Stimulated activated CD8-positive, alpha-beta memory T cell treated with anti-CD3 and anti-CD28 coated beads, Interleukin-4, amount 100 ng/mL, for 4 hours (primary cell): ENCODE measurements at places on chromosomes 6 and 20.

DNA sequence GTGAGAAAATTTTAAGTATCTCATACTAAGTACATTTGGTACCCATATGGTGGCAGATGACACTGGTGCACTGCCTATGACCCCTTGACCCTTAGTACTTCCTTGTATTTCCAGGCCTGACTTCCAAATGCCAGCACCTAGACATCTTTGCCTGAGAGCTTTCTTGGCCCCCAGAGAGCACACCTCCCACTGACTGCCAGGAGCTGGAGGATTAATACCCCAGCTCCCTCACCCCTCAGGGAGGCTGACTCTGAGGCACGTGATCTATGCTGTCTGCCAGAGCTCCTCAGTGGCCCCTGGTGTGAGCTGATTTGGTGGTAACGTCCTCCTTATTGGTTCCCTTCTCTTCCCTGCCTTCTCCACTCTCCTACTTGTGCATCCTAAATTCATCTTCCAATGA is 38.0 kb downstream of the BFSP1 start:
- DNase-seq, result no peak

- DNase-seq, result no peak
Observed at GRCh38 chr6:1079525-1079924, 232.4 kb upstream of the FOXQ1 start.

DNA sequence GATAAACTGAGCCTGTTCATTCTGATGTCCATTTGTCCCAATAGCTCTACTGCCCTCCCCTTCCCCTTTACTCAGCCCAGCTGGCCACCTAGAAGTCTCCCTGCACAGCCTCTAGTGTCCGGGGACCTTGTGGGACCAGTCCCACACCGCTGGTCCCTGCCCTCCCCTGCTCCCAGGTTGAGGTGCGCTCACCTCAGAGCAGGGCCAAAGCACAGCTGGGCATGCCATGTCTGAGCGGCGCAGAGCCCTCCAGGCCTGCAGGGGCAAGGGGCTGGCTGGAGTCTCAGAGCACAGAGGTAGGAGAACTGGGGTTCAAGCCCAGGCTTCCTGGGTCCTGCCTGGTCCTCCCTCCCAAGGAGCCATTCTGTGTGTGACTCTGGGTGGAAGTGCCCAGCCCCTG is 24.7 kb upstream of the FANCE start:
- DNase-seq, result no peak

DNA sequence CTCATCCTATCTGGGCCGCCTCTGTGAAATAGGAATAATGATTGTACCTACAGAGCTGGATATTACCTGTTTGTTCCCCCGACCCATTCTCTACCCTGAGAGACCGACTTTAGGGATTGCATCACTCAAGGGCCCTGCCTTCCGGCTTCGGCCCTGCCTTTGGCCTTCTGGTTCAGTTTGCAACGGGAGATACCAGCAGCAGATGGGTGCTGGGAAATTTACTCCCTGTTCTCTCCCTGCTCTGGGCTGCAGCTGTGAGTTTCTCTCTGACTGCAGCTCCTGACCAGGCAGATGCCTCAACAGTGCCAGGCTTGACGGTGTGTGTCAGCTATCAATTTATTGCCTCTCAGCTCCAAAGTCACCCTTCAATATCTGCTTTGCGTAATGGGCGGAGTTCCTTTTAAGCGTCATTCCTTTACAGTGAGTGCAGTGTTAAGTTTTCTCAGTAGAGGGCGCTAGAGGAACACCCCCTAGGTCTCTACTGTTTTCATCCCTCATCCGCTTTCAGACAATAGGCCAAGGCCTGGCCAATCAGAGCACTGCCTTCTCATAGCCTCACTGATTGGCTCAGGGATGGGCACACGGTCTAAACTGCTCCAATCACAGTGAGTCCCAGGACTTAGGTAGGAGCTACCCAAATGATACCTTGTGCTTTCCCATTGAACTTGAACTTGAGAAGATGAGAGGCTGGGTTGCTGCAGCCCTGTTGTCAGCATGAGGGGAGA is 30.0 kb downstream of the KCNG1 start:
- DNase-seq, result no peak

DNA sequence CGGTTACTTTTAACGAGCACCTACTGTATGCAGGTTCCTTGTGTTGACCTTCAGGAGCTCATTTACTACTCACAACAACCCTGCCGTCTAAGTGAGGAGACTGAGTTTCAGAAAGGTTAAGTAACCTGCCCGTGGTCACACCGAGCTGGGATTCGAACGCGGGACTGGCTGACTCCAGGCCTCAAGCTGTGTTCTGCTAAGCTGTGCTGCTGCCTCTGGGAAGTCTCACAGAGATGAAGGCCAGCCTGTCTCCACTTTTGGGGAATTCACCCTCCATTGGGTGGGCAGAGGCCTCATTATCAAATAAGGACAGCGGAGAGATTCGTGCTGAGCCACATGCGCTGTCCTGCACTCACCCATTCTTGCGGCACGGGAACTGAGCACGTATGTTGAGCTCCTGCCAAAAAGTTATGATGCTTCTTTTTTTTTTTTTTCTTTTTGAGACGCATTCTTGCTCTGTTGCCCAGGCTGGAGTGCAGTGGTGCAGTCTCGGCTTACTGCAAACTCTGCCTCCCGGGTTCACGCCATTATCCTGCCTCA is 25.9 kb upstream of the MYT1 start:
- no peak for DNase-seq

GRCh38 chr6:89154131-89154530 is 8.3 kb downstream of the PM20D2 start:
- DNase-seq, result no peak

GRCh38 chr6:101776919-101777350 is 383.4 kb downstream of the GRIK2 start:
- no peak for DNase-seq

- no peak for DNase-seq
Observed at GRCh38 chr20:17449031-17449430, 82.1 kb downstream of the BFSP1 start.

DNA sequence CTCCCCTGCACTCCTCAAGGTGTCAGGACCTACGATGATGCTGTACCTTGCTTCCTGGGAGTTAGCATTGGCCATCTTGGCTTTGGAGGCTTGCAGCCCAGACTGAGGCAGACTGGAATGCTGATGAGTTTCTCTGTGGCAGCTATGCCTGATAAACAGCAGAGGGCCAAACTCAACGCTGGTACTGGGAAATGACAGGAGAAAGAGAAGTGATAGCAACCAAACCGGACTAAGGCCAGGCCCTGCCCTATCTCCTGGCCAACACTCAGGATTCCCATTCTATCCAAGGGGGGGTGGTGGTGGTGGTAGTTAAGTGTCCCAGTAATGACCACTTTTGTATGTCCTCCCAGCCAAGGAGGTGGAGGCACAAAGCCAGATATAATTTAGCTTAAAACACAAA is 90.0 kb upstream of the DTNBP1 start:
- no peak for DNase-seq

- no peak for DNase-seq
Observed at GRCh38 chr20:21099751-21100577, 6.2 kb downstream of the LINC00237 start.

- no peak for DNase-seq
Observed at GRCh38 chr6:166921570-166921969, 34.8 kb downstream of the RNASET2 start.

DNA sequence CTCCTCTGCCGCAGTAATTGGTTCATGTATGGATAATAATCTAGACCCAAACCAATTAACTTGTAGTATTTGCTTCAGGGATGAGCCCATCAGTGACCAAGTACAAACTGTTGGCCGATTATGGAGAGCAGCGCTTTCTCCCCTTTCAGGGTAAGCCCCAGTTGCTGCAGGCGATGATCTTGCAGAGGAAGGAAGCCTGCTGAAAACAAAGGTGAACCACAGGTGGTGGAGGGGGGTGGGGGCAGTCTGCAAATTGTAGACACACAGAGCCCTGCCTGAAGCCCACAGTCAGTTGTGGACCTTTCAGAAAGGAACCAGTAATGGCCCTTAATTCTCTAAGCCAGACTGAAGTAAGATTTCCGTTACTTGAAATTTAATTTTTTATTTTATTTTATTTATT is 167.9 kb upstream of the JARID2 start:
- DNase-seq, result no peak

DNA sequence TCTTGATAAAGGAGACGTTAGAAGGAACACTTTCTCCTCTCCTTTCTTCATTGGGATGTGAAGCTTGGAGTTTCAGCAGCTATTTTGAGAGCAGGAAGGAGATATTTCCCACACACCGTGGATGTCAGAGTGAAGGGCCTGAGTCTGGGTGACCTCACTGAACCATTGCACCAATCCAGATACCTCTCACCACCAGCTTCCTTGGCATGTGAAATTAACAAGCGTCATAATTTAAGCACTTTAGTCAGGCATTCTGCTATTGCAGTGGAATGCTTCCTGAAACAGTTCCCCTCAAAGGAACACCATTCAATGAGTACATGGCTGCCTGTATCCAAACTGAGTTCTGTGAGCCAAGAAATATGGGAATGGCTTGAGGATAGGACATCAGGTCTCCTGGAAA is 83.7 kb downstream of the CHMP4B start:
- no peak for DNase-seq

GRCh38 chr6:169800116-169800667 is 48.8 kb downstream of the ERMARD start:
- DNase-seq, result no peak

DNA sequence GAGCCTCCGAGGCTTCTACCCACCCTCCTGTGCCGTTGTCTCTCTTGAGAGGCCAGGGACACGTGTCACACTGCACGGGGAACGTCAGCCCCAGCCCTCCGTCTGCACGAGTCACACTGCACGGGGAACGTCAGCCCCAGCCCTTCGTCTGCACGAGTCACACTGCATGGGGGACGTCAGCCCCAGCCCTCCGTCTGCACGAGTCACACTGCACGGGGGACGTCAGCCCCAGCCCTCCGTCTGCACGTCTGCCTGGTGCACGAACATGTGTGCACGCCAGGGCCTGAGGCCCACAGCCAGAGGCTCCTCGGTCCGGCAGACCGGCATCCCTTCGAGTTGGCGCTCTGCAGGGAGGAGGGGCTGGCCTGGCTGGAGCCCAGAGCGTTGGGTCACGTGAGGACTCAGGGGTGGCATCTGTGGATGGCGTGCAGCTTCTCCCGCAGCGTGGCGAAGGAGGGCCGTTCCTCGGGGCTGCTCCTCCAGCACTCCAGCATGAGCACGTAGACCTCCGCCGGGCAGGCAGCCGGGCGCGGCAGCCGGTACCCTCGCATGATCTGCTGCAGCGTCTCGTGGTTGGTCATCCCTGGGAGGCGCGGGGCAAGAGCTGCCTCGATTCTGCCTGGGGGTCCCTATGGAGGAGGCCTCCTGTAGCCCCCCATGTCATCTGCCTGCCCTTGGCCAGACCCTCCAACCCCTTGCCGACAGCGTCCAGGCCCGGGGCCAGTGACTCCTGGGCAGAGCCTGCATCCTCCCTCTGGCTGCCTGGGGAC is 3.4 kb upstream of the PTK6 start:
- no peak for DNase-seq

DNA sequence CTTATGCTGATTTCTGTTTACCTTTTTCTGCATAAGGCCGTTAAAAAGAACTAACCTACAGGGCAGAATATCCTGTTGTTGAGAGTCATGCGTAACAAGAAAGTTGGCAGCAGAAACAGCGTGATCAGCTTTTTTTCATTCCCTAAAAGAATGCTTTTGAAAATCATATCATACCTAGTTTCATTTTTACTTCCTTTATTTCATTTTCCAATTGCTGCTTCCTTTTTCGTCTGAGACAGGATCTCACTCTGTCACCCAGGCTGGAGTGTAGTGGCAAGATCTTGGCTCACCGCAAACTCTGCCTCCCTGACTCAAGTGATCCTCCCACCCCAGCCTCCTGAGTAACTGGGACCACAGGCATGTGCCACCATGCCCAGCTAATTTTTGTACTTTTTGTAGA is 4.1 kb downstream of the CALHM6 start:
- no peak for DNase-seq

DNA sequence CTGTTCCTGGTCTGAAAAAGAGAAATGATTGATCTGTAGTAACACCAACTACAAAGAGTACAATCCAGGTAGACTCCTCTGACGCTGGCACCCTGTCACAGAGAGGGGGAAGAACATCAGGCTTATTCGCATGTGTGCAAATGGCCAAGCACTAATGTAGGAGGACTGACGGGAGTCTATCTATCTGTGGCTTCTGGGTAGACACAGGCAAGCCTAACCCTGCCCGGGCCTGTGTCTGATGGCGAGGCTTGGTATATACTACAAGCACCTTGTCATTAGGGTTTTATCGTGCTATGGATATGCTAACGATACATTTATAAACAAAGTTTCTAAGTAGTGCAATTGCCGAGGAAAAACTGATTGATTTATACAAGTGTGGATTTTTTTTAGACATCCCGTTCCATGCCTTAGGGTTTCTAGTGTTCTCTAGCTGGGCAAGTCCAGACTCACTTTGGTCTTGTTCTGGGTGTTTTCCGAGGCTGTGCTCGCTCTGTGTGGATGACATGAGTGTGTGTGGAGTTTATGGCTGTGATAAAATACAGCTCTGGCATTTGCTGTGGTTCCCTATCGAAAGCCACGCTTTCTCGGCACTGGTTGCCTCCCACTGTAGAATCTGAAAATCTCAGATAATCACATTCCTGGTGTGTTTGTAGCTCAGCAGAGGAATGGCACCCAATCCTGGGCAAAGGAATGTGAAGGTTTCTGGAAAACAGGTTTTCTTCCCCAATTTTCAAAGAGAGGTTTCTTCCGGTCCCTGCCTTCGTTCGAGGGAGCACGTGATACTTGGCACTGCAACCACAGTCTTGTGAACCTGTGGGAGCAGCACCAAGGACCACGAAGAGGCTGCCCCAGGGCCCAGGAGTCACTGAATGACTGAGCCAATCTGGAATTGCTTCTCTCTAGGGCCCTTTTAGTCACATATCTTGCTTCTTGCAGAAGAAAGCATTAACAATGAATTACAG is 67.5 kb upstream of the EDN1 start:
- DNase-seq, result no peak

GRCh38 chr6:158958504-158959386 is 41.3 kb downstream of the RSPH3 start:
- no peak for DNase-seq

DNA sequence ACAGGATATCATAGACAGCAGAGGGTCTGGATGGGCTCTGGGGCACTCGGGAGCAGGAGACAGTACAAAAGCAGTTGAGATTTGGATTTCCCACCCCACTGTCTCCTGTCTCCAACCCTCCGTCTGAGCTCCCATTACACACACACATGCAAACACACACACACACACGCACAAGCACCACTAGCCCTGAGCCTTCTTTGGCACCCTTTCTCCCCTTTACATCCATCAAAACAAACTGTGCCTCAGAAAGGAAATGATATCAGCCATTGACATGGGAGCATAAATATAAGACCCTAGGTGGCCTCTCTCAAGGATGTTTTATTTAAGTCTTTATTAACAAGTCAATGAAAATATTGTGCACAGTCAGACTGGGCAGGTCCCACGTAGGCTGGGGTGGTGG is 17.5 kb downstream of the TTBK1 start:
- DNase-seq, result no peak

DNA sequence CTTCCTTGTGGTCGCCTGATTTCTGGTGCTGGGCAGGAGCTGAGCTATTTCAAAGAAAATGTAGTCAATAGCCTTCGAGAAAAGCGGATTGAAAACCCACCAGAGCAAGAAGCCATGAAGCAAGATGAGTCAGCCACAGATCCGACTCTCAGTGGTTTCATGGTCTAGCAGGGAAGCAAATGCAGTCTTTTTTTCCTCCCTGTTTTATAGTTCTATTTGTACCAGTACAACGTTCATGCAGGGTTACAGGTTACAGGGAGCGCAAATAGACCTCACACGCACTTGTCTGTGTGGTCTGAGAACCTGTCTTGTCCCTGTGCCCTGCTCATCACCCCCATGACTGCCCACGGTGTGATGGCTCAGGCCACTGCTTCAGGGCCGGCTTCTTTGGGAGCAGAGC is 309.8 kb upstream of the SUPT3H start:
- DNase-seq, result no peak
